ENCODE measurements at places on chromosomes 2 and 18. TPM values are rescaled to one million over a fixed set of nuclear protein-coding genes. Genes with fewer than 3 reads are reported as not detected.

GRCh38 chr18:79472176-79472575 lies 76.4 kb downstream of the NFATC1 start:
- no peak for DNase-seq

- no peak for DNase-seq
These were observed 24.1 kb downstream of the GATA6 start for GRCh38 chr18:22193466-22193865.

DNA sequence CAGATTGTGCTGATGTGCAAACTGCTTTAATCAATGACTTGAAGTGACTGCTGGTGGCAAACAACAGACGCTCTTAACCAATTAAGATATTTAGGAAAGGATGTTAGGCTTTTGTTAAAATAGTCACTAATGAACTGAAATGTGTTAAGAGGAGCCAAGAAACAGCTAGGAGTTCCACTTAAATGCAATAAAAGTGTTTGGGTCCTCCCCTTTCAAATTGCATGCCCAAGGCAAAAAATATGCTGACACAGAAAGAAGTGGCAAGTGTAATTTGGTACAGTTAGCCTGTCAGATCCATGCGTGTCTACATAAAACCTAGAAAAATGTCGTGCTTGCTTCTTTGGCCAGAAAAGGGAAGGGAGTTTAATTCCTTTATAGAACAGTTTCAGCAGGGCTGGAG lies 61.9 kb downstream of the XRCC5 start:
- no peak for DNase-seq

GRCh38 chr2:75317802-75318201 lies 118.5 kb upstream of the TACR1 start:
- no peak for DNase-seq

GRCh38 chr2:63058144-63058920 lies 7.7 kb downstream of the OTX1 start:
- DNase-seq: no peak

- no peak for DNase-seq
These were observed 41.5 kb downstream of the SRSF7 start for GRCh38 chr2:38709567-38710194.

DNA sequence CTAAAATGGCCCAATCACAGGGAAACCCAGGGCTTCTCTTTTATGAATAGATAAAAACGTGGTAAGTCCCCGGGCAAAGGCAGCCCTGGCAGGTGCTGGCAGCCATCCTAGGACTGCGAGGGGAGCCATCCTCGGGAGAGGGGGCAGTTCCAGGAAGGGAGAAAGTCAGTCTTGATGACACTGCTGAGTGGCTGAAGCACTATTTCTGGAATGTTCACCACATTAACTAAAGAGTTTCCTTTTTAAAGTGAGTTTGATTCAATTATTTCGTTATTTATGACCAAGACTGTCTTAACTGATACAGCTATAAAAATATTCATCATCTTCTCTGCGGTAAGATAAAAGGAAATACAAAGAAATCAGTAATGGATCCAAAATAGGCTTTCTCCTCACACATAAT lies 20.4 kb downstream of the TTR start:
- DNase-seq: peak; percentile 13

- peak; percentile 45 for DNase-seq
These were observed 8.6 kb upstream of the RNF152 start for GRCh38 chr18:61901323-61901986.

GRCh38 chr2:45588158-45588829 lies 22.8 kb downstream of the SRBD1 start:
- DNase-seq: no peak

FAHD2B gene
- total RNA-seq: 7.4 TPM

ACVR2A gene
- total RNA-seq: 70.9 TPM

LRP2 gene
- 22.0 TPM for total RNA-seq

B3GNT7 gene
- 1.2 TPM for total RNA-seq

C1QL2 gene
- total RNA-seq: 0.27 TPM

ANKRD44 gene
- total RNA-seq: 84.9 TPM

AKAIN1 gene
- 6.9 TPM for total RNA-seq

Data from cerebellum (tissue), 4 donors.